ENCODE measurements at places on chromosomes 11 and 22. TPM values are rescaled to one million over a fixed set of nuclear protein-coding genes. Genes with fewer than 3 reads are reported as not detected.

Gene GVQW3
- 1.5 TPM for total RNA-seq

Gene NTM
- total RNA-seq, result 15.4 TPM

Gene EXPH5
- total RNA-seq, result 0.09 TPM

Gene SCN2B
- under 0.01 TPM for total RNA-seq

Gene DBX1
- not detected for total RNA-seq

Gene DEFB131B
- total RNA-seq, result not detected

Gene TRIM48
- not detected for total RNA-seq

Gene MMP27
- total RNA-seq, result not detected

Gene SLC22A12
- not detected for total RNA-seq

Gene CARD10
- total RNA-seq, result 1.5 TPM

Gene KBTBD3
- total RNA-seq, result 4.9 TPM

Gene CDHR5
- total RNA-seq, result not detected

Gene P2RX6
- total RNA-seq, result 2.8 TPM

Gene TTLL1
- total RNA-seq, result 16.9 TPM

Gene TRIM51
- total RNA-seq, result not detected

Gene KCNE3
- 18.1 TPM for total RNA-seq

Gene AIFM3
- 1.3 TPM for total RNA-seq

Gene TCP11L1
- 13.2 TPM for total RNA-seq

Gene CLDN5
- total RNA-seq, result 0.28 TPM

Gene CHRDL2
- 0.14 TPM for total RNA-seq

Gene CTTN
- total RNA-seq, result 410 TPM

Gene RAB39A
- total RNA-seq, result not detected

Gene HBE1
- 0.14 TPM for total RNA-seq

Gene CHCHD10
- 6.0 TPM for total RNA-seq

Gene ART1
- total RNA-seq, result not detected

Gene ADORA2A
- 0.71 TPM for total RNA-seq

Gene CELSR1
- total RNA-seq, result 0.14 TPM

Gene POTEH
- not detected for total RNA-seq

Gene PRR33
- total RNA-seq, result not detected

Gene MLC1
- 0.65 TPM for total RNA-seq

Gene TUB
- total RNA-seq, result 15.2 TPM

Gene NAALAD2
- 0.14 TPM for total RNA-seq

Gene PHF21B
- not detected for total RNA-seq

Gene APOBEC3G
- total RNA-seq, result 15.1 TPM

Gene NNMT
- total RNA-seq, result 1,567 TPM

Gene CDON
- total RNA-seq, result 16.9 TPM

Gene SERPING1
- total RNA-seq, result 10.8 TPM

Gene NXPE2
- total RNA-seq, result 0.14 TPM

Gene TYR
- total RNA-seq, result not detected

Gene MS4A1
- not detected for total RNA-seq

Gene BTBD18
- total RNA-seq, result not detected

Gene LRRC4C
- 0.09 TPM for total RNA-seq

Gene HTR3A
- total RNA-seq, result not detected

Gene DYNC2H1
- total RNA-seq, result 71.3 TPM

Gene BIK
- not detected for total RNA-seq

Gene RTN4RL2
- 0.09 TPM for total RNA-seq

Gene ARHGAP20
- 6.7 TPM for total RNA-seq

Gene NCAM1
- 0.28 TPM for total RNA-seq

Gene OR52E8
- total RNA-seq, result not detected

Gene JHY
- 1.7 TPM for total RNA-seq

Gene RHOD
- total RNA-seq, result 17.4 TPM

Gene TRIM49
- not detected for total RNA-seq

Gene MMP13
- not detected for total RNA-seq

Gene SAA4
- total RNA-seq, result not detected

Gene USH1C
- total RNA-seq, result not detected

Gene SUSD2
- total RNA-seq, result 2.8 TPM

Gene PRR5L
- total RNA-seq, result 6.3 TPM

Gene OR51B5
- 0.18 TPM for total RNA-seq

Gene RAG2
- not detected for total RNA-seq
